ENCODE measurements at places on chromosomes 1 and 21.

GRCh38 chr1:40079774-40080400, 17.2 kb downstream of the PPT1 start:
- DNase-seq = no peak

- DNase-seq = no peak
Measured at GRCh38 chr1:187143783-187144182, 315.0 kb downstream of the PLA2G4A start.

GRCh38 chr1:154859786-154860155, 10.3 kb downstream of the KCNN3 start:
- DNase-seq = no peak

DNA sequence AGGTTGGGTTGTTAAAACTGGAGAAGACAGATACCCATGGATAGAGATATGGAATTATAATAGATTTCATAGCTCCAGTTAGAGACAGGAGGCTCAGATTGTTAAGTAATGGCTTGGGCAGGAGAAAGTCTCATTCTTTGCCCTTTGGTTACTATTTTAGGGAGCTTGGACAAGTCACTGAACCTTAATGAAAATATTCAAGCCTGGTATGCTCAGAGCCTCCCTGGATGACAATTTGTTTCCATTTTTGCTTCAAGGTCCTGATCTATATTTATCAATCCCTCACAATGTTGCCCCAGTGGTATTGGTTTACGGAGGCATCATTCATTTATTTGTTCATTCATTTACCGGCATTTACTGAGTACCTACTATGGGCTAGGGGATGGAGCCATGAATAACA, 37.5 kb downstream of the RCSD1 start:
- DNase-seq = no peak

DNA sequence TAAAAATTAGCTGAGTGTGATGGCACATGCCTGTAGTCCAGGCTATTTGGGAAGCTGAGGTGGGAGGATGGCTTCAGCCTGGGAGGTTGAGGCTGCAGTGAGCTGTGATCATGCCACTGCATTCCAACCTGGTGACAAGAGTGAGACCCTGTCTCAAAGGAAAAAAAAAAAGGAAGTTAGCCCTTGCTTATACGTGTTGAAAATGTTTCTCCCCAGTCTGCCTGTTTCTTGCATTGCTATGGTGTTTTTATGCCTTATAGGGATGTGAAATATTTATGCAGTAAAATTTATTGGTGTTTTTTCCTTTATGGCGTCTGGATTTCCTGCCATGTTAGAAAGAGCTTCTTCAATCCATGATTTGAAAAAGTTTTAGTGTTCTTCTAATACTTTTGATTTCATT, 3.6 kb upstream of the RERE start:
- no peak for DNase-seq

- DNase-seq = no peak
Measured at GRCh38 chr1:180230791-180231505, 884 bp downstream of the LHX4 start.

- peak; percentile 15 for DNase-seq
Measured at GRCh38 chr1:111448482-111448917, 556 bp downstream of the WDR77 start.

GRCh38 chr1:39258146-39258924, 53.8 kb downstream of the MACF1 start:
- peak; percentile 63 for DNase-seq

DNA sequence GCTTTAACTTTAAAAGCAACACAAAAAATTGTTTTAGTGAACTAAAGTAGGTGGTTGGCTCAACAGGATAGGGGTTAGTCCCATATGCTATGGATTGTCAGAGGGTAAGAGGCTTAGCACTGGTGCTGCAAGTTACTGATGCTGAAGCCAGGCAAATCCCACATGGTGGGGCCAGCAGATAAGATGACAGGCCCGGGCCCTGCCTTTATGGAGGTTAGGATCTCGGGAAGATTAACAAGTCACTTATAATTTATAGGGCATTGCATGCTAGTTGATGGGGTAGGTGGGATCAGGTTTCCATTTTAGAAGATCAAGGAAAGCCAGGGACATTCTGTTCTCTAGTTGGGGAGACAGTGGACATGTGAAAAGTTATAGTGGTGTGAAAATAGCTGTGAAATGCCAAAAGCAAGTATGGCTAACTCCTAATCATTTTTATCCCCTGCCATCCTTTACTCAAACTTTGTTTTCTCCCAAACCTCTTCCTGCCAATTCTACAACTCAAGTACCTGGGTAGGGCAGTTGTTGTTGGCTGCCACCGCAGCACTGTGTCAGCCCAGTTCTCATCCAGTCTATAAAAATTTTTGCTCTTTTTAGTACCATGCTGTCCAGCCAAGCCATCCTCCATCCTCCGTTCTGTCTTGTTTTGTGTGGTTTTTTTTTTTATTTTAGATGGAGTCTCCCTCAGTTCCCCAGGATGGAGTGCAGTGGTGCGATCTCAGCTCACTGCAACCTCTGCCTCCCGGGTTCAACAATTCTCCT, 10.3 kb downstream of the CHAF1B start:
- no peak for DNase-seq

GRCh38 chr1:39214998-39215873, 10.7 kb downstream of the MACF1 start:
- DNase-seq = no peak

Measured in stimulated activated CD4-positive, alpha-beta T cell treated with anti-CD3 and anti-CD28 coated beads, Interleukin-12 subunit alpha, Interleukin-12 subunit beta, amount 100 ng/mL, for 24 hours (primary cell).